Aorta (tissue), 5 donors: ENCODE measurements at places on chromosomes 7 and 10.
A peak's percentile ranks its signal among the peaks of the same experiment; 100 is the strongest.

DNA sequence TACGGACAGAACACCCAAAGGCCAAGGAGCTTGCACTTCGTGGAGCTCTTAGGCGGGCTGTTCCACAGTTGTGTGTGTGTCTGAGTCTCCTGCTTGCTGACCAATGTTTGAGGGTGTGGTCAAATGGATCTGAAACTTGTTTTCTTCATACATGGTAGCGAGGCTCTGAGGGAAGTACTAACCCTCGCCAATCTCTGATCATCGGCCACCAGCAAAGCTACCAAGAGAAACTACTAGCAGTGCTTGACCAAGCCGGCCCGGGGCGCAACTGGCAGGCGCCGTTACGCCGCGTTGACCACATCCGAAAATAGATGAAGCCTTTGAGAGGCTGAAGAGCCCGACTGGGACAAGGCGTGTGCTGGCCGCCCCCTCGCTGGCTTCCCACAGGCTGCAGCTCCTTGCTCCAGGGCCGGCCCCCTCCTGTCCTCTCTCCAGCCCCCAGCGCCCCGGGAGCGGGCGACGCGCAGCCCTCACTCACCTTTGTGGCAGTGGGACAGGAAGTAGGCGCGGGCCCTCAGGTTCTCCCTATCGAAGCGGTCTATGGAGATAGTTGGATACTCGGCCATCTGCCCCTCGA lies 384 bp downstream of the DCLRE1C start:
- DNase-seq: no peak

GRCh38 chr7:105794741-105795729 lies 81.4 kb downstream of the ATXN7L1 start:
- no peak for DNase-seq

GRCh38 chr7:74092964-74093471 lies 9.4 kb downstream of the LIMK1 start:
- DNase-seq: peak; percentile 81

GRCh38 chr10:3105166-3105565 lies 37.8 kb downstream of the PFKP start:
- no peak for DNase-seq

DNA sequence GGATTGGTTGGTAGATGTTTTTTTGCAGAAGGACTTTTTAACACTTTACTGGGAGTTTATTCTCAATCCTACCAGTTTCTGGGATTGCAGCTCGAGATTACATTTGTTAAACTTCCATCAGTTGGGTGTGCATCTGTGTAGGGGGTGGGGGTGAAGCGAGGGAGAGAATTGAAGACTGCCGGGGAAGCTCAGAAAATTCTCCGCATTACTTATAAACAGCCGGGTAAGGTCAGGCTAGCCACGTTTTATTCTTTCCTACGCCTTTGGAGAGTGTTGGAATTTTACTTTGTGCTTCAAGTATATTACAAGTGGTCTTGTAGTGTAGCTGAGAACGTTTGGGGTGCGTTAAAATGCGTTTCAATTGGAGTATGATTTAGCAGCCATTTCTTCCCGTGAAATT lies 1.1 kb downstream of the PALS2 start:
- no peak for DNase-seq

GRCh38 chr10:132056663-132057062 lies 9.1 kb upstream of the JAKMIP3 start:
- no peak for DNase-seq

DNA sequence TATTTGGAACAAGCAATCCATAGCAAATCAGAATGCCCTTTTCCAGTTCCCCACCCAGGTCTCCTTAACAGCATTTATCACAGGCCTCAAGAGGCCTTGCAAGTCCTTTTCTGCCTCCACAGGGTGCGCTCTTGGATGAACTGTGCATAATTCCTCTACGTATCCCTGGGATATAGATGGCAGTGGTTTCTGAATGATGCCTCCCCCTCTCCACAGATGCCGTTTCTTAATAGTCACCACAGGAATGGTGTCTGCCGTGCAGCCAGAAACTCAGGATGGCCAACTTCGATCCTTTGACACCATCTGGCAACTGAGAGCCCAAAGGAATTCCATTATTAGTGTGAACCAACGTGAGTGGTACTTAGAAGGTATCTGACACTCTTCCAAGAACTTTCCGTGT lies 43.1 kb downstream of the JAZF1 start:
- DNase-seq: no peak

- DNase-seq: peak; percentile 40
Measured at GRCh38 chr7:706721-707120, 19.8 kb upstream of the DNAAF5 start.

DNA sequence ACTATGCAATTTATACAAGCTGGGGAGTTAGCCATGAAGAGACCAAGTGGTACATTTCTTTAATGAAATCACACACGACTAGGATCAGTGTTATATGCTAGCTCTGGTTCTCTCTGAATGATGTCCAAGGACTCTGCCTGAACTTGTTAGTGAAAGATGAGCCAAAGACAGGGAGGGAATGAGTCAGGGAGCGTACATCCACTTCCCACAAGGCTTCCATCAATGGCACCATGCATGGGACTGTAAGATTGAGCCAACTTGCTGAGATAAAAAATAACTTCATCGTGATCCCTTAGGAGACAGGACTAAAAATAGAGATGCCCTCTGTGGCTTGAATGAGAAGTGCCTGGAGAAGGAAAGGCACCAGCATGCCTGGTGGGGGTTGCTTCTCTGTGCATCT lies 629.7 kb downstream of the ACTR3B start:
- DNase-seq: no peak

DNA sequence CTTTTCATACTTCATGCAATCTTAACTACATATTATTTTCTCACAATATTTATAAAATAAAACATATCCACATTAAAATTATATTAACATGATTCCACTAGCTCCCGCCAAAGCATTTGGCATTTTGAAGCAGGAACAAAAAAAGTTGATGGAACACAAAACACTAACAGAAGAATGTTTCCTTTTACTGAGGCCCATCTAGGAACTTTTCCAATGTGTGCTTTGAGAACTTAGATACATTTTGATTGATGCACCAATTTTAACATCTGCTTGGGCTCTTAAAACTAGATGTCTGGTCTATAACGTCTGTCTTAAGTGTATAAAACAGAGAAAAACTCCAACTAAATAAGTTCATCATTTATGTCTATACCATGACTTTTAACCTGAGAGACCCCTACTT lies 1214.8 kb downstream of the SORCS1 start:
- no peak for DNase-seq
